ENCODE measurements at places on chromosomes 7 and 10.

GRCh38 chr7:123211545-123211944 lies 11.8 kb upstream of the SLC13A1 start:
- DNase-seq, result no peak

DNA sequence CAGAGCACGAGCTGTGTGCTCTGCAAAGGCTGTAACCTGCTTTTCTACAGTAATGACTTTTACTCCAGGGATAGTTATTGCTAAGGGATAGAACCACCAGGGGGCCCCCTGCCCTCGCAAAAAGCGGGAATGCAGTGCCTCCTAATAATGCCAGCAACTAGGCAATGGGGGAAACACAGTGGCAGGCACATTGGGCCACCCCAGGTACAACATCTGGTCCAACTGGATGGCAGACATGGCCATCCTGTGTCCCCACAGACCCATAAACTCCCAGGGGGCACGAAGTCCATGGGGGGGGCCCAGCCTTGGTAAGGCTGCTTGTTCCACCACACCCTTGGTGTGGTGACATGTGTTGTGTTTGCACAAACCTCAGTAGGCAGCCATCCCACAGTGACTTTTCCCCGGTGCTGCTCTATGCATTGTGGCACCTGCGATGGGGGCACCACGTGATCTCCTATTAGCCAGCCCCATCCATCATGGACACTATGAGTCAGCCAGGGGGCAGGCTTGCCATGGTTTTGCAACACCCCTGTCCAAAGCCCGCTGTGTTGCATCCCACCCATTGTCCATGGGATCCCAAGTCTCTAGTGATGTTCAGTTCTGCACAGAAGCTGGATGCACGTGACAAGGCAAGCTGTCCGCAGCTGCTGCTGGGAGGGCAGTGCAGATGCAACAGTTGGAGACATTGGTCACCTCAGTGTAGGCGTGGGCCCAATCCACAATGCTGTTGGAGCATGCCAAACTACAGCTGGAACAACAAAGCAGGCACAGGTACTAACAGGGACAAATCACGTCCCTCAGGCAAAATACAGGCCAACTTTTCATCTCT lies 84.0 kb downstream of the ANLN start:
- peak; percentile 59 for DNase-seq

DNA sequence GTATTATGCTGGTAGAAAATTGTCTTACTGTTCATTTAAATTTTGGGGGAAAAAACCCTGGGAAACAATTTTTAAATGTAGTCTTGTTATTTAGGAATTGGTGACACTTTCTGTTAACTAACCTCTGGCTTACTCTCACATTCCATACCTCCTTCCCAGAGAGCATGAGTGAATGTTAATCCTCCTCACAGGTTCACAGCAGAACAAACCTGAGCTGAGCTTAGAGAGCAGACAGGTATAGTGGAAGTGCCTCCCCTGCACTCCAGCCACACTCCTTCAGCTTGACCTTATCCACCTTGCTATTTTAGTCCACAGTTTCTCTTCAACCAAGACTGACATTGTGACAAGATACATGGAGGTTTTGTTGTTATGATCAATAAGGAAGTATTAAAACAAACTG lies 235.9 kb downstream of the FOXP2 start:
- DNase-seq, result no peak

DNA sequence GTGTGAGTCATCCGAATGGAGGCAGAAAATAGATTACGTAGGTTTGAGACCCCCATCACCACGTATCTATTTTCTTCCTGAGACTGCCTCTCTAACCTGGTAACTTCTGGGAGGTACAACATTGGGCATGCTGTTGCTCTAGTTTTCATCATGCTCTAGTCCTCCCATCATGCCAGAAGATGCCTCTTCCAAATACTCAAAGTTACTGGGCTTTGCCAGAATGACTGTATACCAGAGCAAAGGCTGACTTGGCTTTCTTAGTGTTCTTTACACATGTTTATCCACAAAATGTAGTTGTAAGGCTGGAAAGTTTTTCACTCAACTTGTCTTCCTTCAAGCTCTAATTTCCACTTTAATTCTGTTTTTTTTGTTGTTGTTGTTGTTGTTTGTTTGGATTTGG lies 370.5 kb downstream of the MDFIC start:
- no peak for DNase-seq

DNA sequence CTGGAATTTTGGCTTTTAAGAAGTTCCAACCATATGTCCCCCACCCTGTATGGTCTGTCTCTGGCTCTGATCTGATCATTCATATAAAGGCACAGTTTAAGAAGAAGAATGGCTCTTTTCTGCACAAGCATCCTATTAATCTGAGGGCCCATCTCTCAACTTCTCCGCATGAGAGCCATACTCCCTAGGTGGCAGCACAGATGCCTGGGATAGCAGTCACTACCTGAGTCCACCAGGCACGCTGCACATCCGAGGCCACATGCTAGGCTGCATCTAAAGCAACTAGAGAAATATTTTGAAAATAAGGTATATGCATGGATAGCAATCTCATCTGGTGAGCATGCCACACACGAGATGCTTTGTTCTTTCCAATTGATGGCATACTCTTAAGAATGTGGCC lies 565.5 kb downstream of the PARD3 start:
- peak; percentile 7 for DNase-seq

GRCh38 chr7:151113344-151114150 lies 27.3 kb downstream of the AGAP3 start:
- DNase-seq, result peak; percentile 63

GRCh38 chr7:43645699-43646226 lies 62.9 kb downstream of the STK17A start:
- DNase-seq, result no peak

DNA sequence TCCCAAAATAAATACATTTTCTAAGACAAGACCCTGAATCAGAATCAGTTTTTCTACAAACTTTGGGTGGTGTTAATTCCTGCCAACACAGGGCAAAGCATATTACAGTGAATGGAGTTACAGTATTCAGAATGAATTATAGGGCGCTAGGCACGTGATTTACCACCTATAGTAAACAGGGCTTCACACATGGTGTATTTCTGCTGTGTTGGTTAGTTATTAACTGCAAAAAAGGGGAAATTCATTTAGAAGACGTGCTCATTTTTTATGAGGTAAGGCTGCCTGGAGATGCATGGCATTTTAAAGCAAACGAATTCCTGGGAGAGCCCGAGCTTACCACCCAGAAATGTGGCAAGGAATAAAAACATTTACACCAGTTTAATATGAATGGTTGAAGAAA lies 393.8 kb downstream of the LRMDA start:
- no peak for DNase-seq

GRCh38 chr7:67056683-67057082 lies 60.0 kb downstream of the TYW1 start:
- no peak for DNase-seq

- no peak for DNase-seq
Measured at GRCh38 chr10:100981178-100981772, 6.0 kb downstream of the MRPL43 start.

DNA sequence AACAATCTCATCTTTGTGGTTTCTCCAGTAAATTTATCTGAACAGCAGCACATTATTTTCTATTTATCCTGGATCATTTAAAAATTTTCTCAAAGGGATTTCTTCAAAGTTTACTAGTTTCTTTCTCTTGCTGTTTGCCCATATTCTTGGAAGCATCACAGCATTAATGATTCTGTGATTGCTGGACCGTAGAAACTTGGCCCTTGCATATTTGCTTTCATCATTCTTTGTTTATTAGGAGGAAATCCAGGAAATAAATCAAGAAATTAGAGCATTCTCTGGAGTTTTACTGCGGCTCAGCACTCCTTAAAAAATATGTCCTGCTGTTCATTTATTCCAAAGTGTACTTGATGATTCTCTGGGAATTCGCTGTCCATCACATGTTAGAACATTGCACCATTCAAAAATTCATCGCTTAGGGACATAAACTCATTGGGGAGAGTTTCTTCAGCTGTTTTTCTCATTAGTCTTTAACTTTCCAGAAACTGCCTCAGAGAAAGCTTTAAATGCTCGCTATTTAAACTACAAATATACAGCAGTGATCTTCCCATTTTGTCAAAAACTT lies 264.0 kb upstream of the CDC14C start:
- no peak for DNase-seq

GRCh38 chr10:102324061-102324460 lies 71.4 kb upstream of the NFKB2 start:
- no peak for DNase-seq

DNA sequence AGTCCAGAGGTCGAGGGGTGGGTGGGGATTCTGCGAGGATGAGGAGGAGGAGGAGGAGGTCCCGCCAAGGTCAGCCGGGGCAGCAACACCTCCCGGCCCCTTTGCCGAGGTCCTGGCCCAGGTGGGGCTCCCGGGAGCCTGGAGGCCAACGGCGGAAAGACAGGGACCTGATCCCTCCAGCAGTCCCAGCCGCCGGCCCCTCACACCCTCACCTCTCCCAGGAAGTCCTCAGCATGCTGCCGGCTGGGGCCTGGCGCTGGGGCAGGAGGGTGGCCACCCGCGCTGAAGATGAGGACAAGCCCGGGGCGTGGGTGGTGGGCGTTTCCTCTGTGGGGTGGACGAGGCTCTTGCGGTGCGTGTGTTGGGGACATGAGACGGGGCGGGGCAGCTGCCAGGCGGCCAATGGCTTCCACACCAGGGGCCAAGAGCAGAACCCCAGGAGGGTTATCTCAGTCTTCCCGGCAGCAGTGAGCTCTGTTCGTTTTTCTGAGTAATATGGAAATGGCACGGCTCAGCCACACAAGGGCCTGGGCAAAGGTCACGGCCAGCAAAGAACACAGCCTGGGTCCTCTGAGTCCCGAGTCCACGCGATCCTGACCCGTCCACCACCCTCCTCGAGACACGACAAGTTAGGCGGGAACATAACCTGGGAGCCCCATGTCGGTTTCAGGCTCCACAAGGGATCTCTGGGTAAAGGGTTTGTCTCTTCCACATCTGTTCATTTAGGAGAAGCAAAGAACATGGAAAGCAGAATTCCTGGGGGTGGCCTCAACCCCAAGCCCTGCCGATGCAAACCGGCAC lies 82.9 kb upstream of the PDGFA start:
- DNase-seq, result no peak

GRCh38 chr7:90207956-90208355 lies 3.6 kb upstream of the STEAP2 start:
- DNase-seq, result no peak

- DNase-seq, result no peak
Measured at GRCh38 chr10:31820778-31821369, 107.8 kb downstream of the ARHGAP12 start.

DNA sequence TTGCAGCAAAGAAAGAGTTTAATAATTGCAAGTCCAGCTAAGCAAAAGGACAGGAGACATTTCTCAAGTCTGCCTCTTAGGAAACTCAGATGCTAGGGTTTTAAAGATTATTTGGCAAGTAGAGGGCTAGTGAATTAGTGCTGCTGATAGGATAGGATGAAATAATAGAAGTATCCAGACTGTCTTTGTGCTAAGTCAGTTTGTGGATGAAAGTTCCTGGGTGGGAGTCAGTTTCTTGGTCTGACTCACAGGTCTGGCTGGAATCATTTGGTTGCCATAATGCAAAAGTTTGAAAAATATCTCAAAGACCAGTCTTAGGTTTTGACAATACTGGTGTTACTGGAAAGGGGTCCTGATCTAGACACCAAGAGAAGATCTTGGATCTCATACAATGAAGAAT lies 42.6 kb upstream of the INHBA start:
- no peak for DNase-seq

GRCh38 chr10:35574924-35575352 lies 30.2 kb upstream of the GJD4 start:
- no peak for DNase-seq

DNA sequence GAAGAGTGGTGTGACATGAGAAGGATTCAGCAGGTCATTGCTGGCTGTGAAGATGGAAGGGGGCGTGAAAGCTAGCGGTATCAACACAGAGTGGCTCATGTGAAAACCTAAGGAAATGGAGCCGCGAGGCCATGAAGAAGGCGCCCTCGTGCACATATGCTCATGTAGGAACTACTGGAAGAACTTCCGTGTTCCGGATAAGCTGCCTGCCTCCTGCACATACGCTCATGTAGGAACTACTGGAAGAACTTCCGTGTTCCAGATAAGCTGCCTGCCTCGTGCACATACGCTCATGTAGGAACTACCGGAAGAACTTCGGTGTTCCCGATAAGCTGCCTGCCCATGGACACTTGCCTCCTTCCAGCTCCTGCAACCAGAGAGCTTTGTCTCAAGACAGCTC lies 179.1 kb downstream of the SDK1 start:
- no peak for DNase-seq

GRCh38 chr7:31443457-31443856 lies 70.4 kb upstream of the ITPRID1 start:
- DNase-seq, result peak; percentile 58

DNA sequence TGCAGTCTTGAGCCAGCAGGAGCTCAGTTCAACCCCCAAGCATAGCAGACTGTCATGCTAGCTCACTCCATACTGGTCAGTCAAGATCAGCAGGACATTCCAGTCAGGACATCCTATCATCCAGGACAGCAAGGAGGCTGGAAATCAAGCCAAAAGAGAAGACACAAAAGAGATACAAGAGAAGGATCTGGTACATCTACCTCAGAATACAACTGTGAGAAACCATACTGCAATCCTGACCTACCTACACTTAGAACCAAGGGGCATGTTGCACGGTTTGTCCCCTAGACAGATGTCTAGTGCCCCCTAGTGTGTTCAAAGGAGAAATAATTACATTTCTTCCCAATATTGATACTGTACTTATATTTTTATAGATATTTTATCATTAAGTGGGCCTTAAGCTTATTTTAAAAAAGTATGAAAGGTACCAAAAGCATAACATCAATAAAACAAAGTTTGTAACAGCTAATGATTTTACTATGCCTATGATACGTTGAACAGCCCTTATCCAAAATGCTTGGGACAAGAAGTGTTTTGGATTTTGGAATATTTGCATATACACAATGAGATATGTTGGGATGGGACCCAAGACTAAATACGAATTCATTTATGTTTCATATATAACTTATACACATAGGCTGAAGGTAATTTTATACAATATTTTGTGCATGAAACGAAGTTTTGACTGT lies 26.7 kb downstream of the ERCC6 start:
- DNase-seq, result peak; percentile 40

DNA sequence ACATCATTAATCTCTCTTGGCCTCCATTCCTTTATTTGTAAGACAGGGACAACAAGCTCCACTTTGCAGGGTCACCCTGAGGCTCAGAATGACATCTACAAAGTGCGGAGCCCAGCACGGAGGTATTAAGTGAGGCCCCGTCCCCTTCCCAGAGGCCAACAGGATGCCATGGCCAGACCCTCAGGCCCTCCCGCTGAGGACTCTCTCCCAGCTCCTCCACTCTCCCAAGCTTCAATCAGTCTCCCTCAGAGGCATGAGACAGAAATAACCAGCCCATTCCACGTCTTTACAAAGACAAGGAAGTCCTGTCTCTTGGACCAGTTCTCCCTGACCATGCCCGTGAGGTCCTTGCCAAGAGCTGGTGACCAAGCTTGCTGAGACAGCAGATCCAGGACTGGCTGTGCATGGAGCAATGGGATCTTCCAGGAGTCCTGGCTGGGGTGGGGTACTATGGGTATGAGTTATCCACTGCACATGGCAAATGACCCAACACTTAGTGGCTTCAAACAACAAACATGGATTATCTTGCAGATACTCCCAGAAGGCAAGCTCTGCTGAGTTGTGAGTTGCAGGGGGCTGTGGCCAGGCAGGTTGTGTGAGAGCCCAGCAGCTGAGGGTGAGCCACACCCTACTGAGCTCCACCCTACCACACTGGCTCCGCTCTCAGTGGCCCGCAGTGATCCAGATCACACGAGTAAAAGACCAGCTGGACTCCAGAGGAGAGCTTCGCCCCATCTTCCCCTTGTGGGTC lies 4.3 kb upstream of the PPIF start:
- DNase-seq, result no peak

All from HEK293T (cell line).